Stomach (tissue), 19 donors: ENCODE measurements at places on chromosomes 12 and 14. TPM values are rescaled to one million over a fixed set of nuclear protein-coding genes. Genes with fewer than 3 reads are reported as not detected.

GRCh38 chr14:64953661-64954060, 11.1 kb upstream of the GPX2 start:
- H3K27me3 ChIP-seq = no peaks in the 10 kb centered on the region
- H3K27ac ChIP-seq = no peak overlapping the region
- DNase-seq = no peak
- peaks cover 25% of the 10 kb centered on the region for H3K36me3 ChIP-seq
- no peak overlapping the region for H3K4me3 ChIP-seq

Gene TOMM20L
- not detected for polyA plus RNA-seq

Gene IGF1
- 10.9 TPM for polyA plus RNA-seq

Gene C1RL
- 25.1 TPM for polyA plus RNA-seq

GRCh38 chr12:131061041-131061806, 107.5 kb downstream of the ADGRD1 start:
- no peak overlapping the region for H3K27ac ChIP-seq
- no peak for DNase-seq
- no peaks in the 10 kb centered on the region for H3K4me1 ChIP-seq
- H3K36me3 ChIP-seq = no peaks in the 10 kb centered on the region
- no peaks in the 10 kb centered on the region for H3K27me3 ChIP-seq

Gene CLSTN3
- 2.4 TPM for polyA plus RNA-seq

DNA sequence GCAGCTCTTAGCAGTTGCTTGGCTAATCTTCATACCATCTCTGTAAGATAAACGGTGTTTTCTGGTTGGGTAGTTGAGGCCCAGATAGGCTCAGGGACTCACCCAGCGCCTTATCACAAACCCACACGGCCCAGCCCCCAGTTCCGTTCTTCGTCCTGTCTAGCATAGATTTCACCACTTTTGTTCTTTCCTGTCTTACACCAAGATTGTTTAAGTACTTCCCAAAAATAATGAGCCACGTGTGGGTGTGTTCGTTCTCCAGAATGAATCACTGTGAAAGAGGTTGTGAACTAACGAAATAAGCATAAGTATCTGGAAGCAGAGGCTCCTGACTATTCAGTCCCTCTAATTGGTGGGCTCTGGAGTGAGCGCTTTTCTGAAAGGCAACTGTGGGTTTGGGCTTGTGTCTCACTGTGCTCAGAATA, 21.4 kb downstream of the ACVR1B start:
- no peaks in the 10 kb centered on the region for H3K27me3 ChIP-seq
- peak overlapping the region; percentile 63 for H3K27ac ChIP-seq
- H3K4me3 ChIP-seq = no peak overlapping the region
- peaks cover 54% of the 10 kb centered on the region for H3K4me1 ChIP-seq
- H3K36me3 ChIP-seq = peaks cover 16% of the 10 kb centered on the region

Gene BCL2L14
- polyA plus RNA-seq = 7.1 TPM
